ENCODE measurements at places on chromosomes 1 and 21. TPM values are rescaled to one million over a fixed set of nuclear protein-coding genes. Genes with fewer than 3 reads are reported as not detected.

Gene SLC30A10
- total RNA-seq: 1.6 TPM

GRCh38 chr1:154520333-154520732 lies 18.1 kb upstream of the SHE start:
- no peaks in the 10 kb centered on the region for H3K36me3 ChIP-seq
- no peak overlapping the region for H3K4me3 ChIP-seq
- no peak for DNase-seq
- H3K4me1 ChIP-seq: no peaks in the 10 kb centered on the region
- peaks cover 43% of the 10 kb centered on the region for H3K27me3 ChIP-seq
- H3K27ac ChIP-seq: no peak overlapping the region

GRCh38 chr1:234256359-234256758 lies 116.9 kb upstream of the COA6 start:
- H3K4me1 ChIP-seq: no peaks in the 10 kb centered on the region
- DNase-seq: no peak
- H3K36me3 ChIP-seq: no peaks in the 10 kb centered on the region
- H3K27me3 ChIP-seq: peaks cover 30% of the 10 kb centered on the region
- no peak overlapping the region for H3K4me3 ChIP-seq

GRCh38 chr1:160539990-160540858 lies 17.2 kb upstream of the SLAMF6 start:
- H3K4me1 ChIP-seq: peaks cover 27% of the 10 kb centered on the region
- DNase-seq: no peak
- H3K4me3 ChIP-seq: no peak overlapping the region
- peak overlapping the region; percentile 3 for H3K27ac ChIP-seq
- H3K27me3 ChIP-seq: no peaks in the 10 kb centered on the region
